ENCODE measurements at places on chromosomes 16 and 17.

GRCh38 chr17:56913353-56913866 is 439 bp downstream of the TRIM25 start:
- DNase-seq: no peak

- no peak for DNase-seq
Measured at GRCh38 chr16:74893541-74893940, 91.4 kb downstream of the WDR59 start.

- no peak for DNase-seq
Measured at GRCh38 chr17:22233382-22233781, 541.1 kb downstream of the KCNJ18 start.

DNA sequence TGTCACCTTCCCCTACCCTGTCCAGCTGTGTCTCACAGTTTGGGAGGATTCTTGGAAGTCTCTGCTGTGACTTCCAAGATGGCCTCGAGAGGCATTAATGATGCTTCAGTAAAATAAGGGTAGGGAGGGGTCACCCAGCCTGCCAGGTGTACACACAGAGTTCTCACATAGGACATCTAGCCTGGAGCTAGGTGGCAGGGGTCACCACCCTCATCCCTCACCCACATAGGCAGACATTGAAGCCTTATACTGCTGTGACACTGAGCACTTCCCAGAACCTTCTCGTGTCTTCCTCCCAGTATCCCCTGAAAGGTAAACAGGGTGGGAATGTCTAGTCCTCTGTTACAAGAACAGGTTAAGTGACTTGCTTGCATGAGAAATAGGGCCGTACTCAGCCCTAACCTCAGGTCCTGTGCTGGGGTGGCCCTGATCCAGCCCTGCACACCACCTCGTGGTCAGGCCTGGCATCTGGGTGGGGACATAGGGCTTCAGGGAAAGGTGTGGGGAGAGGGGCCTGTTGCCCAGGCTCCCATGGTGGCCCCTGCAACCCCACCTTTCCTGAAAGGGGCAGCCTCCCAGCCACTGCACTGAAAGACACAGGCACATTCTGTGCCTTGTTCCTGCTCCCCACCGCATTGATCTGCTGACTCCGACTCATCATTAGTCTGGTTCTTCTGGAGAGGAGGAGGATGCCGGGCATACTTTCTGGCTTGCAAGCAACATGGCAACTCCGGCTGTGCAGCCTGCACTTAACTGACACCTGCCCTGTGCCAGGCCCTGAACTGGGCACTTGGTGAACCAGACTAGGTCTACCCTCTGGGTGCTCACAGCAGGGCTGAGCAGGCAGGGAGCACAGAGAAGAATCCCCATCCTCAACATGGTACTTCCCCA is 3.6 kb upstream of the MMP15 start:
- no peak for DNase-seq

GRCh38 chr16:27995378-27995777 is 68.1 kb downstream of the GSG1L start:
- no peak for DNase-seq

GRCh38 chr17:65455972-65456343 is 105.5 kb downstream of the AXIN2 start:
- no peak for DNase-seq

GRCh38 chr17:67837965-67838364 is 12.7 kb downstream of the BPTF start:
- DNase-seq: no peak

GRCh38 chr16:12356632-12357340 is 380.3 kb downstream of the SNX29 start:
- DNase-seq: no peak

DNA sequence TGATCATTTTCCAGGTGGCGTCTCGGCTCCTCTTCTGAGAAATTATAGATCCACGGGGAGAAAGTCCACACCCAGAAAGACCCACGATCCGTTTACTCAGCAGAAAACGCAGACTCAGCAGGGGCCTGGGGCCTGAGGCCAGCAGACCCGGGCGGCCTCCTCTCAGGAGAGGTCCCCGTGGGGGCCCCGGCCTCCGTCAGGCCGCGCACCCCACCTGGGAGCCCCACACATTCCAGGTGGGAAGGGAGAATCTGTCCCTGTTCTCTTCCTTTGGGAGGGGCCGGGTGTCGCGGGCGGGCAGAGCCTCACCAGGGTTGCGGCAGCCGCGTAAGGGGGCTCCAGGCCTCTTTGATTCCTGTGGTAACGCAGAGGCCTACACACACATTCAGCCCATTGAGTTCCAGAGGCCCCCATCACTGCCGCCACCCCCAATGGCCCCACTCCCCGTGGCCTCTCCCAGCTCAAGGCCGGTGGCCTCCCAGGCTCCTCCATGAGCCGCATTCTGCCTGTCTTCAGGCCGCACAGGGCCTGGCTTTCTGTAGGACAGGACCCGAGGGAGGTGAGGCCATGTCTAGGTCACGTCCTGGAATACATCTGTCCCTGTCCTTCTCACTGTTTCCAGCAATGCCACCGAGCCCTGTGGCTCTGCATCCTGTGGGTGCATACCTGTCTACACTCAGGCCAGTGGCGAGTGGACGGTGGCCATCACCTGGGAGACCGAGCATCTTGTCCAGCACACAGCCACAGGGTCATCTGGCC is 1.6 kb upstream of the IGFALS start:
- DNase-seq: no peak

GRCh38 chr17:2957631-2958286 is 105.6 kb downstream of the OR1D5 start:
- DNase-seq: no peak

- DNase-seq: no peak
Measured at GRCh38 chr17:4304417-4305027, 40.7 kb upstream of the ANKFY1 start.

DNA sequence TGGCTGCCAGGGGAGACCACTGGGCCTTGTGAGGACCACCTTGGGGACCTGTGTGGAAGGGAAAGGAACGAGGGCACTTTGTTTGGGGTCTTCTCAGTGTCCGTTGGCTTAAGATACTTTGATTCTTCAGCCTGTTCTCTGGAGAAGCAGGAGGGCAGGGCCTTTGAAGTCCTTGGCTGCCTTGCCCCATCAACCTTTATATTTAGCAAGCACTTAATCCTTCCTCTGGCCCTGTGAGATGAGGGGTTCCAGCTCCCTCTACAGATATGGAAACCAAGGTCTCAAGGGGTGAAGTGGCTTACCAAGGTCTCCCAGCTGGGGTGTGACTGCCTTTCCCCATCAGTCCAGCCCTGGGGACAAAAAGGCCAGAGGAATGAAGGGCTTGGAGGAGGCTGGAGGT is 28.5 kb downstream of the TTYH2 start:
- no peak for DNase-seq

DNA sequence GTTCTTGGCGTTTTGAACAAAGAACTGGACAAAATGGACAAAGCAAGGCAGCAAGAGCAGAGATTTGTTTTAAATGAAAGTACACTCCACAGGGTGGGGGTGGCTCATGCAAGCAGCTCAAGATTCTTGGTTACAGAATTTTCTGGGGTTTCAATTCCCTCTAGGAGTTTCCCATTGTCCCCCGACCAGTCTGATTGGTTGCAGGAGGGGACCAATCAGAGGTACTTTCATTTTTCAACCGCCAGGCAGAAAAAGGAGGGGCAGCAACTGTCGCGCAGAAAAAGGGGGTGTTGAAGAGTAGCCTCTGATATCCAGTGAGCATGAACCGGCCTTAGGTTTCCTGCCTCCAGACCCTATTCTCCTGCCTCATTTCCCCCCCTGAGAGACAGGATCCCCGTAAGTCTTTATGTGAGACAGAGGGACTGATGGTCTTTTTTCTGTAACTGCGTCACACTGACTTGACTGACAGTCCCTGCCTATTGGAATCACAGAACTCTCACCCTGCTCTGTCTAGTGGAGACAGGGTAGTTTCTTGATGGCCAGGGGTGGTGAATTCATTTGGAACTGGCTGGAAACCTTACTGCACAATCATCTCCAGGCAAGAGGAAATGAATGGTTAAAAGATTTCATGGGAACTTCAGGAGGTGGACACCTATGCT is 59.4 kb upstream of the ALOX12 start:
- DNase-seq: peak; percentile 19

GRCh38 chr17:1203111-1203966 is 23.6 kb upstream of the ABR start:
- peak; percentile 15 for DNase-seq

GRCh38 chr17:47663912-47664623 is 14.3 kb downstream of the KPNB1 start:
- DNase-seq: peak; percentile 7

DNA sequence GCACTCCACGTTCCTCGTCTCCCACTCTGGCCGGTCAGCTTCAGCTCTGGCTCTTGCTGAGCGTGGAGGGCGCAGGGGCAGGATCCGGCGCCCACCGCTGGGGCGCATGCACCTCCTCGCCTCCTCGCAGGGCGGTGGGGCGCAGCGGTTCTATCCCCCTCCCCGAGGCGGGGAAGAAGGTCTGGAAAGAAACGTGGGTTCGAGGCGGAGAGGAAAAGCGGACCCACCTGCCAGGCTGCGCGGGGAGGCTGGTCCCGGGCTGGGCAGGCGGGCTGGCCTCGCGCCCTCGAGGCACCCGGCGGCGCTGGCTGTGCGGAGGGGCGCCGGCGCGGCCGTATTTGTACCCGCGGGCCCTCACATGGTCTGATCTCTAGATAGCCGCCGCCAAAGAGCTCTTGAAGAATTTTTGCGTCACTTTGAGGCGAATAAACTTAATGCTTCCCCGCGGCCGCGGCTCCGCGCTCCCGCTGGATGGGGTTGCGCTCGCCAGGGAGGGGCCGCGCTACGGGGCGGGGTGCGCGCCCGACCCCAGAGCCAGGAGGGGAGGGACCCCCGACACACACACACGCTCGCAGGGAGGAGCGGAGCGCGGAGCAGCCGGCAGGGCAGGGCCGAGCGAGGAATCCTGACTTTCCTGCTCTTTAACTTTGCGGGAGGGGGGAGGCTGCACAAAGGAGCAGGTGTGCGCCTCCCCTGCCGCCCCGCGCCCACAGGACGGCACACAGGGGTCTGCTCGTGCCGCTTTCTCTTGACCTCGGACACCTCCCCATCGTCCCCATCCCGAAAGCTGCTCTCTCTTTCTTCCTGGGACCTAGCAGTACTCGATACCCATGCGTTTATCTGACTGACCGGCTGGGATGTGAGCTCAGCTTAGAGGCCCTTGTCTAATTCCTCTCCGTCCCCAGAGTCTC is at the start of gene SLC6A4:
SLC6A4 (minus strand) TSS at position 312 of the 911 bp plus-strand sequence. CDS start 13,739 bp downstream, outside the sequence.
- no peak for DNase-seq

DNA sequence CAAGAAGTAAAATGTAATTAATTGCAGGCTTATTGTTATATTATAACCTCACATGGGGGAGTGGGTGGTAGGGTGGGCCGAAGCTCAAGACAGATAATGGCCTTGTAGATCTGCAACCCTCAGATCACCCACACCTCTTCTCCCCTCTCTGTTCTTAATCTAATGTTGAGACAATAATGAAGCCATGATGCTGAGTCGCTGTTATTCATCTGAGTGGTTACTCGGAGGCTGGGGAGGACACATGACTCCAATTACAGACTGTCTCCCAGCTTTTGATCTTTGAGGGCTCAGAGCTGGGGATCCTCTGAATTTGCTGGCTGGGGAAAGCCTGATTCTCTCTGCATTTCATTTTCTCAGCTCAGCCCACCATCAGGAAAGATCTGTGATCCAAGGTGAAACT is 275.3 kb downstream of the SHISA9 start:
- DNase-seq: no peak

- no peak for DNase-seq
Measured at GRCh38 chr16:53529513-53529912, 26.5 kb upstream of the AKTIP start.
